ENCODE measurements at places on chromosomes 16 and 17. TPM values are rescaled to one million over a fixed set of nuclear protein-coding genes. Genes with fewer than 3 reads are reported as not detected.

GLIS2 gene
- polyA plus RNA-seq = not detected

FBXW10B gene
- polyA plus RNA-seq = not detected

OTOP3 gene
- not detected for polyA plus RNA-seq

TM4SF5 gene
- not detected for polyA plus RNA-seq

CMTM4 gene
- 0.20 TPM for polyA plus RNA-seq

GUCY2D gene
- 0.22 TPM for polyA plus RNA-seq

SULT1A1 gene
- polyA plus RNA-seq = 7.3 TPM

TBC1D3D gene
- polyA plus RNA-seq = not detected

CDRT15L2 gene
- polyA plus RNA-seq = not detected

SEPTIN1 gene
- 227 TPM for polyA plus RNA-seq

CES5A gene
- not detected for polyA plus RNA-seq

TBL3 gene
- polyA plus RNA-seq = 62.9 TPM

OTOA gene
- polyA plus RNA-seq = not detected

HLF gene
- 0.59 TPM for polyA plus RNA-seq

CD300LF gene
- not detected for polyA plus RNA-seq

CYGB gene
- polyA plus RNA-seq = 0.23 TPM

MT3 gene
- 0.99 TPM for polyA plus RNA-seq

CCL4 gene
- polyA plus RNA-seq = 161 TPM

NOXO1 gene
- not detected for polyA plus RNA-seq

TMEM114 gene
- polyA plus RNA-seq = not detected

USP6 gene
- 0.05 TPM for polyA plus RNA-seq

IL21R gene
- 53.7 TPM for polyA plus RNA-seq

SEC14L5 gene
- not detected for polyA plus RNA-seq

KRTAP4-5 gene
- not detected for polyA plus RNA-seq

ADGRG3 gene
- not detected for polyA plus RNA-seq

FAHD1 gene
- 26.7 TPM for polyA plus RNA-seq

CBFA2T3 gene
- not detected for polyA plus RNA-seq

LRRC36 gene
- not detected for polyA plus RNA-seq

PNMT gene
- 0.39 TPM for polyA plus RNA-seq

PPY gene
- not detected for polyA plus RNA-seq

PTX4 gene
- not detected for polyA plus RNA-seq

SLC16A6 gene
- 1.3 TPM for polyA plus RNA-seq
